Testis (tissue), 5 donors: ENCODE measurements at places on chromosomes 3 and 15. TPM values are rescaled to one million over a fixed set of nuclear protein-coding genes. Genes with fewer than 3 reads are reported as not detected.

The KLF15 gene
- 36.1 TPM for total RNA-seq

The TGM5 gene
- 2.1 TPM for total RNA-seq

The RASL12 gene
- 75.2 TPM for total RNA-seq

The TMC3 gene
- total RNA-seq = 0.31 TPM

The TJP1 gene
- total RNA-seq = 315 TPM

The ARPC4 gene
- total RNA-seq = 108 TPM

The SLC51B gene
- total RNA-seq = 1.1 TPM

The TEX55 gene
- total RNA-seq = 70.4 TPM

DNA sequence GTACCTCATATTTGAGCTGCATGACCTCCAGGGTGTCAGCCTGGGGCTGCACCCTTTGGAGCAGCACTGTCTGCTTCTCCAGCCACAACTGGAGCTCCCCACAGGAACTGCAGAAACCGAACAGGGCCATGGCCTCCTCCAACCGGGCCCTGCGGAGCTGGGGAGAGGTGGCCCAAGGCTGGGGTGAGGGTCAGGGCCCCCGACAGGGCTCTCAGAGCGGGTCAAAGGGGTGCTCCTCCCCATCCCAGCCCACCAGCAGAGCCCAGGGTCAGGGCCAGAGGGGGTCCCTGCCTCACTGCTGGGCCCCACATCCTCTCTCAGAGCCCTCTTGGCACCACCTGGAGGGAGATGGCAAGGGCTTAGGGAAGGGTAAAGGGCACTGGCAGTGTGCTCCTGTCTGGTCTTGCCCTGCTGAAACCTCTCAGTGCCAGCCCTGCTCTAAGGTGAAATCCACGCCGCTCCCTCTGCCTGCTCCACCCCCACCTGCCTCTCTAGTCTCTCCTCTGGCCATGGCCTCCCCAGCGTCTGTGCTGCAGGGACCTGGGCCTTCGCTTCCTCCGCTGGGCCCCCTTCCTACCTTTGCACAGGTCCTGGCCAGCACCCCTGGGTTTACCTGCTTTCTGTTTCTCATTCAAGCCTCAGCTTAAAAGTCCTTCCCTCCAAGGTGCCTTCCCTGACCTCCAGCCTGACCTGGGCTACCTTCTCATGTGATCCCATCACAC lies 13.5 kb downstream of the SPTBN5 start:
- DNase-seq = no peak

GRCh38 chr15:80835336-80835735 lies 56.2 kb downstream of the CEMIP start:
- no peak for DNase-seq

GRCh38 chr3:58388550-58389091 lies 45.0 kb downstream of the PDHB start:
- DNase-seq = no peak

DNA sequence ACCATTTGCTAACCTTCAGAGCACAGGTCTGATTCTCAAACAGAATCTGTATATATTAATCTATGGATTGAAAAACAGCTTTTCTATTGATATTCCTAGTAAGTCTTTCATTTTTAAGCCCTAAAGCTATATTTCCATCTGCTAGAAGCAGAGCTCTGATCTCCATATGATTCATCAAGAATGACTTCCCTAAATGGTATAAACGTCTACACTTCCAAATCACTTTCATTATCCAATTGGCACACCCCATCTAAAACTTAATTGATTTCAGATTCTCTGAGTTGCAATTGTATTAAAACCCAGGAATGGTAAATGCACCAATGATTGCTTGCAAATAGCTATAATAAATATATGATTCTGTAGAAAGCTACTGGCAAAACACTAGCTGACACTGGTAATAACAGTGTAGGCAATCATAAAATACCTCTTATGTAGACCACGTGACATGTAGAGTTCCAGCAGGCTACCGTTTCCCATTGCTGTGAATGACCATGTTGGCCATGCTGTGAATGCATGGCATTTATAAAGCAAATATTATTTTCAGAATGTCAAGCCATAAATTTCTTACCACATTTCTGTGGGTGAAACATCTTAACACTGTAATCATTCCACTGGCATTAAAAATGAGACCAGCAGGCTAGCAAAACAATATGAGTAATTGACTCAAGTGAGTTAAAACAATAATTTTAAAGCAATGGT lies 226.0 kb downstream of the ZMAT3 start:
- no peak for DNase-seq

- DNase-seq = no peak
Observed at GRCh38 chr3:84962415-84962814, 3.6 kb downstream of the CADM2 start.

- DNase-seq = no peak
Observed at GRCh38 chr15:90124507-90124906, 22.2 kb upstream of the IDH2 start.

GRCh38 chr15:78828920-78829319 lies 17.7 kb upstream of the ADAMTS7 start:
- no peak for DNase-seq

GRCh38 chr3:193187070-193187722 lies 53.8 kb upstream of the PLAAT1 start:
- no peak for DNase-seq

DNA sequence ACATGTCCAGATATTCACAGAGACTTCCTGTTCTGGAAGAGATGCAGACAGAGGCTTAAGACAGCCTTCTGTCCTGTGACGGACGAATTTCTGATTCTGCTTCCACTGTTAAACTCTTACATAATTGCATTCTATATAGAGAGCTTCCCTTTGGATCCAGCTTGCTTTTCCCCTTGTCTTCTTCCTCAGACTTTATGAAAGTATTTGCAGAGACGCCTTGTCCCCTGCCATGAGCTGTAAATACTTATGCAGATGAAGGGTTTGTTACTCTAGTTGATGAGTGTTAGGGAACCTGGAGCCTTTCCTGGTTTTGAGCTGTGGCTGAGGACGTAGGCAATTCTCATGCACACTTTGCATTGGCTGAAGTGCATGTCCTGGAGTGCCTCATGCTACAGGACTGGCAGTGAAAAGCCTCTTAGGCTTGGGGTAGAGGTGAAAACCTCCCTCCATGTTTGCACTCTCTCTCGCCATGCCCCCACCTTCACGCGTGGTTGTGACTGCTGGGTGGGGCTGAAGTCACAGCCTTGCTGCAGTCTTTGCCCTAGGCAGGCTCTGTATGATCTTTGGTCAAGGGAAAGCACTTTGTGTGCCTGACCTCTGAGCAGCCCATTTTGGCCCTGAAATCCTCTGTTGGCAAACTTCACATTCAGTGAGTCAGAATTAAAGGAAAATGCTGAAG lies 286.6 kb downstream of the PTPRG start:
- peak; percentile 61 for DNase-seq
